Hematopoietic multipotent progenitor cell treated with erythropoietin and hydrocortisone succinate and interleukin-3 and kit ligand, for 17 days (in vitro differentiated cells): ENCODE measurements at places on chromosomes 1 and 21.

- DNase-seq, result no peak
Observed at GRCh38 chr1:109199710-109200109, 14.0 kb upstream of the SARS1 start.

DNA sequence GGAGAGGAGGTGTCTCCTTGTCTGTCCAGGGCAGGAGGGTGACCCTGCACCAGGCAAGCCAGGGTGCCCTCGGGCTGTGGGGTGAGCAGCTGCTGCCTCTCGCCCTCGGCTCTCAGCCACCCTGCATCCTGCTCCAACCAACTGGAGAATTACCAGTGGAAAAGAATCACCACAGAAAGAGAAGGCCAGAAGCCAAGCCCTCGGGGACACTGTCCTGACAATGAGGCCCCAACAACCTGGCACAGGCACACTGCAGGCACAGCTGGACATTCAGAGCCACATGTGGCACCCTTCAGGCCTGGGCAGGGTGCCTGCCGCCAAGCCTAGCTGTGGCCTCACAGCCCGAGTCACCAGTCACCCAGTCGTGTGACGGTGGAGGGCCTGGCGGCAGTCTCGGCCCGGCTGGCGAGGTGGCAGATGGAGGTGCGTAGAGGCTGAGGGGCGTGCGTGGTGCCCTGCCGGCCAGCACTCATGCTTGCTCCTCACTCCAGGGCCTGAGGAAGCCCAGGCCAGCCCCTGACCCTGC, 12.0 kb downstream of the MEGF6 start:
- no peak for DNase-seq

DNA sequence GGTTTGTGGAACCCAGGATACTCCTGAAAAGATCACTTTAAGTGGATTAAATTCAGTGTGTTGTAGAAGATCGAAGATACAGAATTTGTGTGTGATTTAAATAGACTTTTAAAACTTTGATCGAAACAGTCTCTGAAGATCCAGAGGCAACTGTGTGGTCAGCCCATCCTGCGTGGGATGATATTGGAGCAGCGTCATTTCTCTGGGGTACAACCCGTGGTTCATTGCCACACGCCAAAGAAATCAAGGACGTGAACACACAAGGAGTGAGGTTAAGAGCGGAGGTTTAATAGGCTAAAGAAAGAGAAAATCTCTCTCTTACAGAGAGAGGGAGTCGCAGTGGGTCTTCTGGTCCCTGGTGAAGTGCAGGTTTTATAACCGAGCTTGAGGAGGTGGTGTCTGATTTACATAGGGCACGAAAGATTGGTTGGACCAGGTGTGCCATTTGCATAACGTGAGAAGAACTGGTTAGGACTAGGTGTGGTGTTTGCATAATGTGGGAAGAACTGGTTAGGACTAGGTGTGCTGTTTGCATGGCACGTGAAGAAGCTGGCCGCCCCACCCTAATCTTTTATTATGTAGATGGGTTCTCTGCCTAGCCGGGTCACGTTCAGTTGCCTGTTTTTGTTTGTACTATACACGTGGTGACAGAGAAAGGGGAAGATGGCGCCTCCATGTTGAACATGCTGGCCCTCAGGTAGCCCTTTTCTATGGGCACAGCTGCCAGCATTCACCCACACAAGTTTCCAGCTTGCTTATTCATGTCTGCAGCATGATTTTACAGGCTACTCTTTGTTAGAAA, 82.3 kb downstream of the ADSS2 start:
- no peak for DNase-seq

- DNase-seq, result no peak
Observed at GRCh38 chr1:25089772-25090171, 142.5 kb downstream of the SYF2 start.

GRCh38 chr1:88488237-88488636, 195.8 kb upstream of the PKN2 start:
- DNase-seq, result no peak

- DNase-seq, result no peak
Observed at GRCh38 chr1:55500601-55501000, 285.4 kb upstream of the USP24 start.

GRCh38 chr1:43443197-43443946, 10.4 kb downstream of the HYI start:
- DNase-seq, result no peak

DNA sequence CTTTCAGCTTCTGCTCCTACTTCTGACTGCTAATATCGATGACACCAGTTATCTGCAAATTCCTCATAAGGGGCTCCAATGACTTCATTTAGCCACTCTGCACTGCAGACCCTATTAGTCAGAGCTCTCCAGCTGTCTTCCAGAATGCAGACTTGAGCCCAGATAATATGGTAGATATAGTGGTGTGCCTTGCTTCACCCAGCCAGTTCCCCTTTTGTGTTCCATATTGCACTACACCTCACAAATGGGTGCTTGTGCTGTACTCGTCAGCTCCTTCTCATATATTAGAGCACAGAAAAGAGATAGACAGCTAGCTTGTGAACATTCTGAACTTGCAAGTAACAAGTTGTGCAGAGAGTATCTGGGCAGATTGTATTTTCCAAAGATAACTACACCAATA, 23.7 kb upstream of the COG2 start:
- DNase-seq, result no peak

GRCh38 chr1:236089046-236089773, 24.3 kb upstream of the NID1 start:
- DNase-seq, result no peak

DNA sequence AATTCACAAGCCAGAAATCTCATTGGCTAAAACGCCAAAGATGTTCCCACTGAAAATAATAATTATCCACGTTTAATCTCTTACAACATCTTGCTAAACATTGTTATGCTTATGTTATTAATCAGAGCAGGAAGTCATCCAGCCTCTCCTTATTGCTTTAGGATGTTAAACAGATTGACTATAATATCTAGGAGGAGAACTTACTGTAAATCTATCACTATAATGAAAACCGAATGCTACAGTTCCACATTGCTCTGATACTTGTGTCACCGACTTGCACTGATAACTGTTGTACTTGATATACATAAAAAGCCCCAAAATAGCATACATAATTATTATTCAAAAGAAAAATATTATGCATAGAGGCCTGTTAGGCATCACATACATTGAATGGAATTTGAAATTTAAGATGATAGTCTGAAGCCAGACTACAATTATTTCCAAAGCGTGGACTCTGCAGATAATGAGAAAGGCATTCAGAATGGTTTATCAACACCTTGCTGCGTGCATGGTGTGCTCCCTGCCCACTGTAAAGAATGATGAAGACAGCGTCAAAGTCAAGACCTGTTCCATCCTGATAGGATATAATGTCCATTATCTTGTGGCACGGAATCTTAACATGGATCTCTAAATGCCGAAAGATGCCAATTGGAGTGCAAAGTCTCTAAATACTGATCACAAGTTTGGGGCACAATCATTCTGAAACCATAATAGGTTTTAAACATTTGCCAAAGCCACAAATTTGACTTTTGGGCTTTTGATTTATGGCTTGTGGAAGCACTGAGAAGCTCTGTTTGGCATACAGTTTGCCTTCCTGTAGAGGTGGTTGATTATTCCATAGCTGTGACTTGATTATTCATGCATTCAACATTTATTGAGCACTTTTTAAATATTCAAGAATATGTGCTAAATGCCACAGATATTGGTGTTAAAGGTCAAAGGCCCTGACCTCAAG, 71.3 kb downstream of the CRB1 start:
- DNase-seq, result no peak

DNA sequence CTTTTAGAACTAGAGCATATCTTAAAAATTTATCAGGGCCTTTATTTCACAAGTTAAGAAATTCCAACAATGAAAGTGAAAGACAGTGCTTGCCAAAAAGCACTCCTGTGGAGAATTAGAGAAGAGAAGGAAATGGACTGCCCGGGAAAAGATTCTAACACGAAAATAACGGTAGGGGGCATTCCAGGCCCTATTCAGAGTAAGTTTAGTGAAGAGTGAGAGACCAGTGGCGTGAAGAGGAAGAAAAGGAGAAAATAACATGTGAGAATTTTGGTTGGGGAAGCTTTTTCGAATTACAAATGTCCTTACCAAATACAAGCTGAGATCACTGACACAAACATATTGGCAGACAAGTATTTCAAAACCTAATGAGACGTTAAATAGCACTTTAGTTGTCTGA, 38.4 kb upstream of the RBM34 start:
- DNase-seq, result no peak

DNA sequence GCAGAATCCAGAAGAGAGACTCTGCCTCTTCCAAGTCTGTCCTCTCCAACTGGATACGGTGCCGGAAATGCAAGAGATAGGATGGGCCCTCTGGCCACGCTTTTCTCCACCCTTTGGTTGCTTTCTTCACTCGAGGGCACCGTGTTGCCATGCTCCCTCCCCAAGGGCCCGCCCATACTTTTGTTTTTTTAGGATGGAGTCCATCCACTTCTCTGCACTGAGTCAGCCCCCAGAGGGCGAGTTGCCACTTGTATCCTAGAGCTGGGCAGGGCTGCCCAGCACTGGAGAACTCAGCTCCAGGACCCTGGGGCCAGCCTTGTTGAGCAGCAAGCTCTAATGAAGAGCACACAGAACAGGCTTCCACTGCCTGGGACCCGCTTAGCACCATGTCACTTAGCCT, 25.5 kb downstream of the IFNGR2 start:
- DNase-seq, result no peak

DNA sequence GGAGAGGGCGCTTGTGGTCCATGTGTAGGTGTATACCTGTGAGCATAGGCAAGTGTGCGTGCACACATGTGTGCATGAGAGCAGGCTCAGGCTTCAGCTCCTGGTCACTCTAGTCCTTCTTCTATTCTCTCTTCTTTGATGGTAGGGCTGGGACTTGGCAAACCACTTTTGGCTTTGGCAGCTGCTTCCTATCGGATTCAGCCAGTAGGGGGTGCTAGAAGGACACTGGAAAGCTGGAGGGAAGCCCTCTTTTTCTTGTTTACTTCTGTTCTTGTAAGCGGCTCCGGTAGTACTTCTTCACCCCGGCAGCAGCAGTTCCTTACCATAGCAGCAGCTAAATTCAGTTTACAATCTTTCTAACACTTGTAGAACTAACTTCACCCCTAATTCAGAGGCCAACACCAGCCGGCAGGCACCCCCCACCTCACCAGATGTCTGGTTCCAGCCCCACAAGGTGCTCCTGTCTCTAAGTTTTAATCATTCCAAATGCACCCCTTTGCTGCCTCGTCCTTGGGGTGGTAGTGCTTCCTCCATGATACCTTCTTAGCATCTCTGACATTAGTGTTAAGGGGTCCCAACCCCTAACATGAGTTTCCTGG, 25.1 kb downstream of the NENF start:
- DNase-seq, result peak; percentile 63

DNA sequence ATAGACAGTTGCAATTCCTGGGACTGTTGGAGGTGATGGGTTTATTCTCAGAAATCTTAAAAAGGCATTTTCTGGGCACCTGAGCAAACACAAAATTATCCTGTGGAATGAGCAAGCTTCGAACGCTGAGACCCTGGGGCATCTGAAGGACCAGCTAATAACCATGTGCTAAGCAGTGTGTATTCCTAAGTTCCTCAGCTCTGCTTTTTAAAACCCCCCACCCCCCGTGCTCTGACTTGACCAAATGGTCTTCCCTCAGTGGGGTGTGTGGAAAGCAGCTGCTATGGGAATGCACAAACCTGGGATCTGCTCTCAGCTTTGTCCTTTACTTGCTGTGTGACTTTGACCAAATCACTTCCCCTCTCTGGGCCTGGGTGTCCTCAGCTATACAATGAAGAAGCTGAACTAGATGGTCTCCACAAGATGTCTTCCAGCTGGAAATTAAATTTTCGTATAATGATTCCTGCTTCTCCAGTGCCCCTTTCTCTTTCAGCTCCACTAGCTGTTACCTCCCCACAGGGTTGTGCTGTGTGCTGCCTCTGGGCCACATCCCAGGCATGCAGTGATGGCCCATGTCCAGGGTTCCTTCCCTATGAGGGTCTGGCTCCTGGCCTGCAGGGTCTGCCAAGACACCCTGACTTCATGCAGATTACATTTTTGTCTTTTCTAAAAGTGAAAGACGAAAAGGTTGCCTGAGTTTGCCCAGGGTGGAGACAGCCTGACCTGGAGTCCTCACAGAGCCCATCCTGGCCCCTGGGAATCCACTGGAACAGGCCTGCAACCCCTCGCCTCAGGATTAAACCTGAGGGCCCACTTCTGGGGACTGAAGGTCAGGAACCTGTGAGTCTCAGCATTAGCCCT, 14.9 kb upstream of the CD247 start:
- DNase-seq, result no peak

DNA sequence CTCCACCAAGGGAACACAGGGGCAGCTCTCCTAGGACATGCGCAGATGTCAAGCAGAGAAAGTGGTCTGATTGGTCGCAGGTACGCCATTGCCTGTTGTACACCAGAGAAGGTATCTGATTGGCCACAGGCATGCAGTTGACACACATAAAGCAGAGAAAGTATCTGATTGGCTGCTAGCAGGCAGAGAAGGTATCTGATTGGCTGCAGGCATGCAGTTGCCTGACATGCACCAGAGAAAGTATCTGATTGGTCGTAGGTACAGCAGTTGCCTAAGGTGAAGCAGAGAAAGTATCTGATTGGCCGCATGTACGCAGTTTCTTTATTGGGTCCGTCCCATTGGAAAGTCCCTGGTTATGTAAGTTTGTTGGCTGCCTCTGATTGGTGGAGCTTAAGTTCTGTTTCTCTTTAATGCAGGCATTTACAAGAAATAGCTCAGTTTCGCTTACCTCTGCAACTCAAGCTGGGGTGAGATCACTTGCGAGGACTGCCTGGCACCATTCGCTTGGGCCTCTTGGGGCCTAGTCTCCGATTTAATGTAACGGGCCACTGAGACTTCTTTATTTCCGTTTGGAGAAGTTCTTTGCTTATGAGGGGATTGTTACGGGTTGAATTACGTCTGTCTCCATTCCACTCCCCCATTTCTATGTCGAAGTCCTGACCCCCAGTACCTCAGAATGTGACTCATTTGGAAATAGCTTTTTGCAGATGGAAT, 74.2 kb downstream of the SIK1 start:
- peak; percentile 4 for DNase-seq

DNA sequence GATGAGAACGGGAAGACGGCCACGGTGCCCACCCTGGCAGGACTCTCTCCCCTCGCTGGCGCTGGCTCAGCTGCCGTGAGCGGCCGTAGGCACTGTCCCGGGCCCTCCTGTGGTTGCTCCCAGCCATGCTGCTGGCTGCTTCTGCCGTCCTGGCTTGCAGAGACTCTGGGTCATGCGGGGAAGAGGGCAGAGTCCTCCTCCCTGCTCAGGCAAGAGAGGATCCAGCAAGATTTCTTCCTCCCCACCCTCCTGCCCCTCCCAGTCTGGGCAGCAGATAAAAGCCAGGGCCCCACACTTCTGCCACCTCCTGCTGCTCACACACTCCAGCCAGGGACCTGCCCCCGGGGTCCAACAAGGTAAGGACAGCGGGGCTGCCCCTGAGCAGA, 60.1 kb downstream of the AGPAT3 start:
- DNase-seq, result peak; percentile 42

- DNase-seq, result no peak
Observed at GRCh38 chr1:46960250-46960649, 19.0 kb upstream of the CYP4A11 start.

GRCh38 chr1:91557039-91557690, 56.5 kb downstream of the CDC7 start:
- DNase-seq, result no peak

DNA sequence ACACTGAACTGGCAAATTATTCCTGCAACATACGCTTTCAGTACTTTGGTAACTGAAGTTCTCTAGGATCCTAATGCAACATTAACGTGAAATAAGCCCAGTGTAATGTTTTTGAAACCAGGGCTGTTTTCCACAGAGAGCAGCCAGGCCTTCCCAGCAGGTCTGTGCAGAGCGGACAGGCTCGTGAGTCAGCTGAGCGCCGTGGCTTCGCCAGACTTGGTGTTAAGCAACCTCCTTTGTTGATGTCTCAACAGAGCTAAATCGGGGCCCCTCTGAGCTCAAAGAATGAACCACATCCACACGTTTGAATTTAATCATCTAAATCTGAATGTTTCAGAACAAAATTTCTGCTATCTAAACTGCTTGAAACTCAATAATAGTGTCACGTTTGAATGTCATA, 181.8 kb upstream of the FMN2 start:
- DNase-seq, result no peak
